Activated T-cell treated with anti-CD3 and anti-CD28 coated beads for 24 hours (primary cell): ENCODE measurements at places on chromosomes 11 and 22.
A peak's percentile ranks its signal among the peaks of the same experiment; 100 is the strongest.

DNA sequence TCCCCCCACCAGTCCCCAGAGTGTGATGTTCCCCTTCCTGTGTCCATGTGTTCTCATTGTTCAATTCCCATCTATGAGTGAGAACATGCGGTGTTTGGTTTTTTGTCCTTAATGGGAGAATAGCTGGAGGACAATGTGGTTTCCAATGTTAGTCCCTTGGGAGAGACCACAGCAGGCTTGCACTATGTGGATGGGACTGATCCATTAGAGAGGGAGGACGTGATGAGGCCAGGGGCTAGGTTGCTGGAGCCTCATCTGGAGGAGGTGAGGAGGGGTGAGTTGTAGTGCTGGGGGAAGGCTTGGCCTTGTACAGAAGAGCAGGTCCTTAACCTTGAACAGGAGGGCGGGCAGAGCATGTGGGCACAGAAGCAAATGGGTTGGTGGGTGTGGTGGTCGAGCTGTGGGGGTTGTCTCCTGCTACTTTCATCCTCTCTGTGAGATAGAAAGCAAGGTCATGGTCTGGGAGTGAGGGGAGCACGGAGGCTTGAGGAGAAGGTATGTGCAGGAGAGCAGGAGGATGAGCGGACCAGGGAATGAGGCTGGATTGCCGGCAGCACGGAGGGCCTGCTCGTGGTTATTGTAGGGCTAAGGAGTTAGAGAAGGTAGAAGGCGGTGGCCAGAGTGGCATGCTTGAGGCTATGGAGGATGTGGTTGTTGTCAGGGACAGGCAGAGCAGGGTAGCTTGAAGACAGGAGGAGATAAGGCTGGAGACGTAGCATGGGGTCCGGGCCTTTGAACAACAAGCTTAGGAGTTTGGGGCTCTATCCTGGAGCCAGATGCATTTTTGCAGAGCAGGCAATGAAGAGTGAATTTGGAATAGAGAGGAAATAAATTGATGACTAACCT lies 11.2 kb upstream of the SREBF2 start:
- no peak for DNase-seq

DNA sequence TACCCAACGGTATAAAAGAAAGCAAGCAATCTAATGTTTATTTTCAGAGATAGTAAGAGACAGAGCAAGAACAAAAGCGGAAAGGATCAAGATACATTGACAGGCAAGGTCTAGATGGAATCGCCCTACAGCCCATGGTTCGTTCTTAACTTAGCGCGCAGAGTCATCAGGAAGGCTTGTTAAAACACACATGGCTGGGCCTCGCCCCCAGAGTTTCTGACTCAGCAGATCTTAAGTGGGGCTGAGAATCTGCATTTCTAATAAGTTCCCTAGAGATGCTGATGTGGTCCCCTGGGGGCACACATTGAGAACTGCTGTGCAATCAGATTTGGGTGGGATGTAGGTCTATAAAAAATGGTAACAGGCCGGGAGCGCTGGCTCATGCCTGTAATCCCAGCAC lies 35.8 kb upstream of the CHRM4 start:
- no peak for DNase-seq

GRCh38 chr11:46302866-46303265 lies 25.4 kb downstream of the CREB3L1 start:
- no peak for DNase-seq

DNA sequence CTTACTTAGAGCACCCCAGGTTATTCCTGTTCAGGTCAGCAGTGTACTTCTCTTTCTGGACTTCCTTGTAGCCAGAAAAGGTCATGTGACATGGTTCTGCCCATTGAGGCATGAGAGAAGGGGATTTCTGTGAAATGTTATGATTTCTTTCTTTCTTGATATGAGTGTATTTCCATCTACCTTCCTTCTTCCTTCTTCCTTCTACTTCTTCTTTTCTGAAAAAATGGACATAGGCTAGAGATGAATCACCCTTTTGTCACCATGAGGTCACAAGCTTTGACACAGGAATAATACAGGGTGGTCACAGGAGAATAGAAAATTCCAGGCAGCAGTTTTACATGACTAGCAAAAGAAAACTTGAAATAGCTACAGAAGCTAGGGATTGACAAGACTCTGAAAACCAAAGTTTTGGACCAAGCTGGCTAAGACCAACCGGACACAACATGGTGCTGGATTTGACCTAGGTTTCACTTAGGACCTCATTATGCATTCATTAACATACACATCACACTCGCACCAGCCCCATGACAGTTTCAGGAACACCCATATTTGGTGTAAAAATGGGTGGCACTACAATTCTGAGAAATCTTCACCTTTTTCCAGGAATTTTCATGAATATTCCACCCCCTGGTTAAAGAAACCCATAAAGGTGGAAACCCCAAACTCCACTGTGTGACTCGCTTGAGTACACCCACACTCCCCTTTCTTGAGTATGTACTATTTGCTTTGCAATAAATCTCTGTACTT lies 21.2 kb upstream of the MAP6 start:
- DNase-seq: no peak

GRCh38 chr11:120663142-120663541 lies 151.6 kb downstream of the GRIK4 start:
- no peak for DNase-seq

DNA sequence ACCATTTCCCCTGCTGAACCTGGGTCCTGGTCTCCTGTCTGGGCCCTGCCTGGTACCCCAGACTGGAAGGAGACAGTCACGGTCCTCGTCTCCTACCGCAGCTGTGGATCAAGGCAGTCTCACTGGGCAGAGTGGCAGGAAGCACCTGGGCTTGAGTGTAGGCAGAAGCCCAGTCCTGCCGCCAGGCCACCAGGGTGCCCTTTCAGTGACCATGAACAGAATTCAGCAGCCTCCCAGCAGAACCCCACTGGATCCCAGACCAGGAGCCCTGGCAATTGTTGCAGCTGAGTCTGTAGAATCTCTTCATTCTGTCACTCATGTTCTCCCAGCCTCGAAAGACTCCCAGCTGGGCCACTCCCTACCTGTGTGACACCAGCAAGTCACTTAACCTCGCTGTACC lies 25.5 kb upstream of the CREB3L1 start:
- DNase-seq: no peak

- peak; percentile 41 for DNase-seq
These were observed 23.6 kb upstream of the ETS1 start for GRCh38 chr11:128610721-128611617.

DNA sequence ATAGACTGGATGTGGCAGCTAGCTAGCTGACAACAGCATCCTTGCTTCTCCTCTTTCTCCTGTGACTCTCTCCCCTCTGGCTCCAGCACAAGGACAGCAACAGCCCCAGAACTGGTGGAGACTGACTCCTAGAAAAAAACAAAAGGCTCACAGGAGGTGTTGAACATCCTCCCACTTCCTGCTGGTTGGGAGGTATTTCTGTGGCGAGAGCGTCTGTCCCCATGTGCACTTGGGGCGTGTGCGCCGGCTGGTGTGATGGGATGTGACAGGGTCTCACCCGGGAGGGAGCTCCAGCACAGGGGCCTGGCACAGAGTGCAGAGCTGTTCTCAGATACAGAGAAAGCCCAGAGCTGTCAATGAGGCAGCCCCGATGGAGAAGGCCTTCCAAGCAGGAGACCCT lies 107.2 kb upstream of the E2F8 start:
- no peak for DNase-seq

- DNase-seq: no peak
These were observed 30.0 kb downstream of the MRGPRD start for GRCh38 chr11:68950762-68951161.

GRCh38 chr22:42947211-42947990 lies 67.5 kb downstream of the PACSIN2 start:
- DNase-seq: no peak

DNA sequence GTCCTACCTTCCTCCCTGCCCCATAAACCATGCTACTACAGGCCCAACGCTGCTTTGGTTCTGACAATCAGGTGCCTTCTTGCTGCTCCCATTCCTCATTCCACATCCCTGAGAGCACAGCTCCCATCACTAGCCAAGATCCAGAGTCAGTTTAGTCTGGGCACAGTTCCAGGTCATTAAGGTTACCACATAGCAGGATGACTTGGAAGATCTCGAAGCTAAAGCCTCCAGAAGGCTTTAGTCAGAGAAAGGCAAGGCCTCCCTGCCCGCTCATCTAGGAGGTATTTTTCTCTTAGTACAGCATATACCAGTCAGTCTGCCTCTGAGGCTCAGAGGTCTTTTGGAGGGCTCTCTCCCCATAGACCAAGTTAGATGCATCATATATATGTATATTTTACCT lies 30.3 kb downstream of the TRIM66 start:
- no peak for DNase-seq

DNA sequence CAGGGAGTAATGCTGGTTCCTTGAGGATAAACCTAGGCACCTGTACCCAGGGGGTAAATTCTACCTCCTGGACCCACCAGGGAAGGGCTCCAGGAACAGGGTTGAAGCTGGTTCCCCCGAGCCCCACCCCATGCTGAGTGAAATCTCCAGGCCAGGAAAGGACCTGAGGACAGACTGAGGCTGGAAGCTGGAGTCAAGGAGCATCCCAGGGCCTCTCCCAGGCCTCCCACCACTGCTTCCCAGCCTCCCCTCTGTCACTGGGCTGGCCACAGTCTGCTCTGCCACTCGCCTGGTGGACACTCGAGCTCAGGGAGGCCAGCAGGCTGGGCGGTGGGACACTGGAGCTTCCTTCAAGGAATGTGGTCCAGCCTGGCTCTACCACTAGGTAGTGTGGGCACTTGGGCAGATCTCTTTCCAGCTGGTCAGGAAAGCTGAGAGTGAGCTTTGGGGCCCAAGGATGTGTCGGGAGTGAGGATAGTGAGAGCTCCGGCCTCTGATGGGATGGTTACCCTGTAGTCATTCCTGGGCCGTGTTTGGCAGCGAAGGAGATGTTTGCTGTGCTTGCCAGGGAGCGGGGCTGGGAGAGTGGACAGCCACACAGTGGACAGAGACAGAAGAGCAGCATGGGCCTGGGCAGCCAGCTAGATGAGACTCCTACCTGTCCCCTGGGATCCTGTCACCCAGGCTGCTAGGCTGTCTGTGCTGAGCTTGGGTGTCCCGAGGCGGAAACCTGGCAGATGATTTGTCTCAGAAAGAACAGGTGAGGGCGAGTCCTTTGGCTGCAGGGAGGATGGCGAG lies 3.4 kb downstream of the OVOL1 start:
- no peak for DNase-seq

DNA sequence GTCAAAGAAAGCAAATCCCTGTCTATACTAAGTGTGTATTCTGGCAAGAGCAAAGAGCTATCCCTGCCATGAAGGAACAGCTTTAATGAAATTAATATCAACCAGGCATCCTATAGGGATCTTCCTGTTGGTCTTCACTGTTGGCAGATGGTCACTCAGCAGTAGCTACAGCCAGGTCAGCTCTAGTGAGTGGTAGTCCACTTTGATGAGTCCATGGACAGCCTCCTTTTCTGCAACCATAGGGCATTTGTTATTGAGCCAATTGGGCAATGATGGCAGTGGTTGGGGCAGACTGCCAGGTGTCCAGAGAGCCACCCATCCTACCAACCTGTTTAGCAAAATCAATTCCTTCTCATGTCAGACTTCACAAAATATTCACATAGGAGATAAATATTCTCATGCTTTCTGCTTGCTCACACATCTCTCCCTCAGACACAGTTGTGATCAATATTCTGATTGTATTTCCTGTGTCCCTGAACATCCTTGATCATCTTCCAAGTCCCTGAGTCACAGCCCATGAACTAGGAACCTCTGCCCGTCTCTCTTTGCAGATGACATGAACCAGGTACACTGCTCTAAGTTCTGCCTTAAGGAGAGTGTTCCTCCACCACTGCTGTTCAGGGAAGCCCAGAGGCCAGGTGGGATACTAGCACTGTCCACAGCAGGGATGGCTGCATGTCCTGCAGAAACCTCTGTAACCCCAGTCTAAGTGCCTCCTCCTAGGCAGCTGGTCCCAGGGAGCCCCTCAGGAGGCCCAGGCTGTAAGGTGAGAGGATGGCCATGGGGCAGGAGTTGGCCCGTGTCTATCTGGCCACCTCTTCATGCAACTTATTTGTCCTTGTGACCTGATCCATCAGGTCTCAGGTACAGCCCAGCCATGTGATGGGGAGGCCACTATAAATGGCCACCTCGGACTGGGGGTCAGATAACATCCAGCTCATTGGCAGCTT lies 74.2 kb upstream of the IGLL5 start:
- DNase-seq: no peak

DNA sequence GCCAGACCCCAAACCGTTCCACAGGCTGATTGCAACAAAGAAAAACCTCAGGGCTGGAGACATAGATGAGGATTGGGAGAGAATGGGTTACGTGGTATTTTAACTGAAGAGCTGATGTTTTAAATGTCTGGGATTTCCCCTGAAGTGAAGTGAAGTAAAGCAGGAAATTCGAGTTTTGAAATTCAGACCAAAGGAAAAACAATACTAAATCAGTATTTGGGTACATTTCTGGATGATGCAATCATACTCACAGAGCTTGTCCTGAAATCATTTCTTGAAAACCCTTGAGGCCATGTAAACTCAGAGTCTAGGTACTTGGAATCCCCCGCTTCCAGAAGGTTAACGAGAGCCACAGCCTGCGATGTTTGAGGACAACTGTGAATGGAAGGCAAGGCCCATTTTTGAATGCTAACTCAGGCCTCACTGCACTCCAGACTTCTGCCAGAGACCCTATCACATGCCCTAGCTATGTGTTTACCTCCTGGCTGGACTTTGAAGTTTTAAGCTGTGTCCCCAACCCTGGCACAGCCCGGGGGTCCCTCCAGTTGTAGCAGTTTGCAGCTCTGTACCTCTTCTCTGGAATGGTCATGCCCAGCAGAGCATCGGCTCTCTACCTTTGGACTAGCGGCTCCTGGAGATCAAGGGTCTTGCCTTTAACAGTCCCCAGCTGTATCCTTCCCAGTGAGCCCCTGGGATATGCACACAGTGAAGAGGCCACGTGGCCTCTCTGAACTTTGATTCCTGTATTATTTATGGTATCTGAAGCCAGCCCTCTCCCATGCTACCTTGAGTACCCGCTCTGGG lies 5.4 kb upstream of the FTH1 start:
- DNase-seq: no peak

DNA sequence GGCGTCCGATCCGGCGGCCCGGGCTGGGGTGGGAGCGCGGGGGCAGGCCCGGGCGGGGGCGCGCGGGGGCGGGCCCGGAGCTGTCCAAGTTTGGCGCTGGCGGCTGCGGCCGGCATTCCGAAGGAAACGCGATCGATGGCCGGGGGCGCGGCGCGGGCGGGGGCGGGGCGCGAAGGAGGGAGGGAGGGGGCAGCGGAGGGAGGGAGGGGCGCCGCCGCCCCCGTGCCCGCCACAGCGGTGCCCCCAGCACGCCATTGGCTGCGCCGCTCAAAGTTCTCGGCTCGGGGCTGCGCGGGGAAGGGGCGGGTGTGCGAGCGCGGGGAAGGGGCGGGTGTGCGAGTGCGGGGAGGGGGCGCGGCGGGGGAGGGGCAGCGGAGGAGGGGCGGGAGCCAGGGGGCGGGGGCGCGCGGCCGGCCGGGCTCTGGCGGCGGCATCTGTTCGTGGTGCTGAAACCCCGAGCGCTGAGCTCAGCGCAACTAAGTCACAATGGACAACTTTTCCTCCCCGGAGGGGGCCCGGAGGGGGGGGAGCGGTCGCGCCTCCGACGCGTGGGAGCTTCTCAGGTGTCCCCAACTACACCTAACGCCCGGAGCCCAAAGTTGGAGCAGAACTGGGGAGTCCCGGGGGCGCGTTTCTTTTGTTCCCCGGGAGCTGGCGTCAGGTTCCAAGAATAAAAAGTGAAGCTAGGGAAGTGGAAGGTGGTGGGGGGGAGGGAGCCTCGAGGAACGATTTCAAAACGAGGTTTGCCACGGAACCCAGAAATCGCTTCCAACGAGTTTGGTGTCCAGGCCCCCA lies 2.2 kb downstream of the PHF21B start:
- no peak for DNase-seq
